Choroid plexus epithelial cell (primary cell): ENCODE measurements at places on chromosomes 5 and 9.

GRCh38 chr5:150851039-150851438 is 4.7 kb downstream of the IRGM start:
- DNase-seq: no peak

DNA sequence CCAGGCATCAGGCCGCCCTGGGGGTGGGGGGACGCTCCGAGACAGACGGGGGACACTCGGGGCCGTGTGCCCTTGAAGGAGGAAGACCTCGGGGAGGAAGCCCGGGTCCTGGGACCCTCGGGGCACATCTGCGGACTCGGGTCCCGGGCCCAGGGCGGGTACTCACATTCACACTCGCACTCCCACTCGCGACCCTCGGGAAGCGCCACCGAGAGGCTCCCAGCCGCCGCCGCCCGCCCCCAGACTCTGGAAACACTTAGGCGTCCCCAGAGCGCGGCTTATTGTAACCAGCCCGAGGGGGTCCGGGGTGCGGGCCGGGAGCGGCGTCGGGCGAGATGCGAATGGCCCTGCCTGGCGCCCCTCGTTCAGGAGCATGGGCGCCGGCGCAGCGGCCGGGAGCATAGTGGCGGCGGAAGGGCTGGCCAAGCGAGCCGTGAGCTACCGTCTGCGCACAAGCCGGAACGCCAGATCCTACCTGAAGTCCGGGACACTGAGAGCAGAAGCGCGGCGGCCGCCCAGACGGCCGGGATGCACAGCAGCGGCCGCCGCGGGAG is 559 bp downstream of the ROR2 start:
- DNase-seq: peak; percentile 44

- no peak for DNase-seq
Observed at GRCh38 chr9:73853549-73853948, 643.6 kb upstream of the RORB start.

GRCh38 chr5:135393691-135394090 is 5.3 kb downstream of the MACROH2A1 start:
- DNase-seq: peak; percentile 44

DNA sequence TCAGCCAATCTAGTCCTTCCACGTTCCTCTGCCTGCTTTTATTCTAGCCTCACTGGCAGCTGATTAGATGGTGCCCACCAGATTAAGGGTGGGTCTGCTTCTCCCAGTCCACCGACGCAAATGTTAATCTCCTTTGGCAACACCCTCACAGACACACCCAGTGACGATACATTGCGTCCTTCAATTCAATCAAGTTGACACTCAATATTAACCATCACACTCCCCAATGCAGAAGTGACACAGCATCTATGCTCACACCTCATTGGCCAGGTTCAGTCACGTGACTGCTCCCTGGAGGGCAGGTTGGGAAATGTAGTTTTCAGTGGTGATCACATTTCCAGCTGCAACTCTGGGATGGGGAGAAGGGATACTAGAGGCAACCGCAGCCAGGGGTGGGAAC is 13.0 kb downstream of the SUSD3 start:
- peak; percentile 52 for DNase-seq

DNA sequence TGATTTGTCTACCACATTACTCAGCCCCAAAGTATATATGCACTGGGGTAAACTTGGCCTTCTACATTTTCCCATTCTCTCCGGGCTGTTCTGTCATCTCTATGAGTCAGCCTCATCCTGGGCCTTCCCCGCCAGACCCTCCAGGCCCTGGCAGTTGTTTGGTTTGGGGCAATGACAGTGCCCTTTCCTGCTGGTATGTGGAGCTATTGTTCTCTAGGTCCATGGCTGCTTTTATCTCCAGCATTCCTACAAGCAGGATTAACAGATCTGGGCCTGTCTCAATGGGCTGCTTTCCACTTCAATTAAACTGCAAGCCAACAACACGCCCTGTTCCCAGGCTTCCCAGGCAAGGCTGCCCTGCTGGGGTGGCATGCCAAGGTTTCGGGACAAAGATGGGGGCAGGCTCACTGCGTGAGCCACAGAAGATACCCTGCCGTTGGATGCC is 136.4 kb downstream of the SLIT3 start:
- DNase-seq: no peak

- DNase-seq: no peak
Observed at GRCh38 chr9:69753830-69754229, 6.0 kb downstream of the PTAR1 start.

DNA sequence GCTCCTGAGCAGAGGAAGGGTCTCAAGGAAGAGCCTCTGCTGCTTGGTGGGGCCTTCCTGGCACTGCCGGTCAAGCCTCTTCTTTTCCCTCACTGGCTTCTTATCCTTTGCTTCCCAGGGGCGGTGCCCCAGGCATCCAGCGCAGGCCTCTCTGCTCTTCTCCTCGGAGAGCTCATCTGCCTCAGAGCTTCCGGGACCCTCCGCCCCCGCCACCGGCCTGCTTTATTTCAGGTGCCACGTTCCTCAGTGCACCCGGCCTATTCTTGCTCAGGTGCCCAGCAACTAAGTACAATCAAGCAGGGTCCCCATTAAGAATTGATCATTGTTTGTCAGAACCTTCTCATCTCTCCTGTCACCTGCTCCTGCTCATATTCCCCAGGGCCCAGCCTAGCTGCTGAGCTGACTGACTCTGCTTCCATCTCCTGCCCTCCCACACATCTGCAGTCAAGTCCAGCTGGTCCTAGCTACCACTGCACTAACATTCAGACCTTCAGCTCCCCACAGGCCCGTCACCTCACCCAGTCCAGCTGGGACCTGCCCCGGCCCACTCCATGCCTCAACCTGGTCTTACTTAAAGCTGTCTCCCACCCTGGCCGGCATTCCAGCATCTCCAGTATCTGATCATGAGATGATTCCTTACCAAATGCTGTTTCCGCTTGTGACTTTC is 114.3 kb upstream of the BOD1 start:
- DNase-seq: no peak
